ENCODE measurements at places on chromosomes 7 and 10.

- DNase-seq = no peak
Measured at GRCh38 chr7:16693601-16694318, 47.8 kb downstream of the BZW2 start.

- DNase-seq = no peak
Measured at GRCh38 chr10:43376046-43376635, 4.7 kb downstream of the FXYD4 start.

DNA sequence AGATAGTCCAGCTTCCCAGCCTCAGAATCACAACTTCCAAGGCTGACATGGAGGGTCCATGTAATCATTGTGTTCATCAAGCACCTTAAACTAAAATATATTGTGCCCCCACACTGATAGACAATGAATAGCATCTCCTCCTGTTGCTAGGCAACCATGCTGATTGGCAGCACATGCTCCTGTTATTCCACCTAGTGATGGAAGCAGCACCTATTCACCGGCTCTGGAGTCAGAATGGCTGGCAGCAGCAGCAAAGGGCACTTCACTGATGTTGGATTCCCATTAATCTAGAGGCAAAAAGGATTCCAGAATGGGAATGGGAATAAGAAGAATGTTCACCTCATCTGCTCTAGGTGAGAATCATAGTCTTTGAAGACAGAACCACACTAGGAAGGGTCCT is 55.0 kb downstream of the RELN start:
- no peak for DNase-seq

DNA sequence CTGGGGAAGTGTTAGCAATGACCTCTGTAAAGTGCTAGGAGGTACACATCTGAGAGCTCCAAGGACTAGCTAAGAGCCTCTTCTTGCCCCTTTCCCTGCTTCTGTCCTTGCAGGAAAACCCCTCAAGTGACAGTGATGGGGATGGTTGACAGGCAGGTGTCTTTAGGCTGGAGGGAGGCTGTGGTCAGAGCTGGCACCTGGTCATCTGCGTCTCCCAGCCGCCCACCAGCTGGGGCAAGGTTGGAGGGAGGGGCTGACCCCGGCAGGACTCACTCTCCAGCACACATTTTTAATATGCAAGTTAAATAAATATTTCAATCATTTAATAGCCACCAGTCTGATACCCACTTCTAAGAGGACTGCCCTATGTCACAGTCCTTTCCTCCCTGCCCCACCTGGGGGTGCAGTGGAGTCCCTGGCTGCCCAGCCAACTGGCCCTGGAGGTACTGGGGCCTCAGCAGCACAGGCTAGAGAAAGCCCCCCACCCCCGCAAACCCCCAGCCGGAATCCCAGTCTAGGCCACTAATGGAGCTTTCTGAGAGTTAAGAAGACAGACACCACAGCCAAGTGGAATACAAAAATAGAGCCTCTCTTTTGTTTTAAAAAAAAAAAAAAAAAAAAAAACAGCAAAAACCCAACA is 6.3 kb downstream of the FGF8 start:
- DNase-seq = no peak

- no peak for DNase-seq
Measured at GRCh38 chr10:123145542-123146012, 2.4 kb upstream of the HMX2 start.

GRCh38 chr7:100629117-100629716 is 12.1 kb downstream of the TFR2 start:
- no peak for DNase-seq

GRCh38 chr10:122567056-122567660 is 6.6 kb downstream of the DMBT1 start:
- no peak for DNase-seq

DNA sequence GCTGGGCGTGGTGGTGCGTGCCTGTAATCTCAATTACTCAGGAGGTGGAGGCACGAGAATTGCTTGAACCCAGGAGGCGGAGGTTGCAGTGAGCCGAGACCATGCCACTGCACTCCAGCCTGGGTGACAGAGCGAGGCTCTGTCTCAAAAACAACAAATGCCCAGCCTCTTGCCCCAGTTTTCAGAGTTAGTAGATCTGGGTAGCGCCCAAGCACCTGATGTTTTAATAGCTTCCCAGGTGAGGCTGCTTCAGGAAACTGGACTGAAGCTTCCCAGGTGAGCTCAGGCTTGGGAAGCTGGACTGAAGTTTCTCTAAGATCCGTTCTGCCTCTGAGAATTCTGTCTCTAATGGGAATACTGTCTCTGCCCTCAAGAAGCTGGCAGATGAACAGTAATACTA is 12.2 kb downstream of the RPS24 start:
- no peak for DNase-seq

Data from NCI-H187 (cell line).